NCI-H146 (cell line): ENCODE measurements at places on chromosomes 3 and 15.

DNA sequence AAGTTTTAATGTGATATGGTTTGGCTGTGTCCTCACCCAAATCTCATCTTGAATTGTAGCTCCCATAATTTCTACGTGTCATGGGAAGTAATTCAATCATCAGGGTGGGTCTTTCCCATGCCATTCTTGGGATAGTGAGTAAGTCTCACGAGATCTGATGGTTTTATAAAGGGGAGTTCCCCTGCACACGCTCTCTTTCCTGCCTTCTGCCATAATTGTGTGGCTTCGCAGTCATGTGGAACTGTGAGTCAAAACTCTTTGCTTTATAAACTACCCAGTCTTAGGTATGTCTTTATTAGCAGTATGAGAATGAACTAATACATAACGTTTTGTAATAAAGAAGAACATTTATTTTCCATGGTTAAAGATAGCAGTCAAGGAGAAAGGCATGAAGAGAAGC is 39.2 kb upstream of the GOLIM4 start:
- DNase-seq = no peak

GRCh38 chr3:51637144-51637940 is 33.7 kb upstream of the TEX264 start:
- DNase-seq = no peak

DNA sequence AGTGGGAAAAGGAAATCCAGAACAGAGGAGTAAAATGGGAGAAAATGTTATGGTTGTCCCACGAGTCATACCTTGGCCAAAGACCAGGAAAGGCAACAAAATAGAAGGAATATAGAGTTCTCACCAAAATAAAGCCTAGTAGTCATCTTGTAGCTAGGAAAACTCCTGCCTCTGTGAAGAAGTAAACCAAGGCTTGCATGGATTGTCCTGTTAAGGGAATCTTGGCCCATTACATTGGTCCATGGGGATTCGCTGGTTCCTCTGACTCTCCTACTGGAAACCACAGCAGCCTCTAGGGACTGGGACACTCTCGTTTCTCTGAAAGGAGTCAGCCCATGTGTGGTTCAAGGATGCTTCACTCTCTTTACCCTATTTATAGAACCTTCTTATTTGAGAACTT is 62.9 kb upstream of the FNDC3B start:
- DNase-seq = no peak

DNA sequence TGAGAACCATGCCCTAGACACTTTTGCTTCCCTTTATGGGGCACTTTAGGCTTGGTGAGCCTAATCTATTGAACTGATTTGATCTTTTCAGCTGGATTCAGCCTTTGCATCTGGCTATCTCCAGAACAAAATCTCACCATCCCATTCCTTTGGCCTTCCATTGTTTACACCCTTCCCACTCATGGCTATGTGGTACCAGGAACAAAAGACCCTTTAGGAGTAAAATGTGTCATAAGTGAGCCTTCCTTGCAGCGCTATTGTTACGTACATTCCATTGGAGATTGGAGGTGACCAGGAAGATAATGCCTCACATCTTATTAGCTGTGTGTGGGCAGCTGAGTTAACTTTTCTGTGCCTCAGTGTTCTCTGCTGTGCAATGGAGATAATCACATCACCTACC is 188.4 kb downstream of the SATB1 start:
- DNase-seq = no peak

DNA sequence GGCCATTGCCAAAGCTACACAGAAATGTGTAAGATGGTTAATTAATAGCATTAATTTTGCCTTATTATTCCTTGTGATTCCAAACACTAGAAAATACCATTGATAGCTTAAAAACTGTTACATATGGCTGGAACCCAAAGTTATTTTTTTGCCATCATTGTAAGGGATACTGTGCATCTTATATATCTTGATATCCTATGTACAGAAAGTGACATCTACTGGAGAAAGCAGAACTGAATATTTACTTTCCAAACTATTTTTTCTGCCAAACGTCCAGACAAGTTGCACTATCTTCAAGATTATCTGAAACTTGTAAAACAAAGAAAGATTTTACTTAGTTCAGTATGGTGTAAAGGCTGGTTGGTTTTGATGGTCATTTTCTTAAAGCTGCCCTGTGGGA is 33.3 kb upstream of the MEIS2 start:
- DNase-seq = no peak

DNA sequence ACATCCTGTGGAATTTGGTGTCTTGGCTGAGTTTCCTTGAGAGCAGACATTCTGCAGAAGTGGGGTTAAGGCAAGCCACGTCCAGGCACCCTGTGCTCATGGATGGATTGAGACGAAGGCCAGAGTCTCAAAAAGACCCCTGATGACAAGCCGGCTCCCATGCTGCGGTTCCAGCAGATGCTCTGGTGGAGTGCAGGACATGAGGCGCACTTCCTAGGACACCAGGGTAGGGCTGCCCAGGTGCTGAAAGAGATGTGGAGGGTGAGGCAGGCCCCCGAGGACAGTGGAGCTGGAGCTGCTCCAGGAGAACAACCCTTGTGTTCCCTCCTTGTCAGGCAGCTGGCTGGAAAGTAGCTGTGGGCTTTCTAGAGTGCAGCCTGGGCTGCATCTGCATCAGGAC is 81.0 kb downstream of the ASB7 start:
- no peak for DNase-seq

- no peak for DNase-seq
These were observed 47.9 kb downstream of the PIK3CA start for GRCh38 chr3:179196098-179196497.

DNA sequence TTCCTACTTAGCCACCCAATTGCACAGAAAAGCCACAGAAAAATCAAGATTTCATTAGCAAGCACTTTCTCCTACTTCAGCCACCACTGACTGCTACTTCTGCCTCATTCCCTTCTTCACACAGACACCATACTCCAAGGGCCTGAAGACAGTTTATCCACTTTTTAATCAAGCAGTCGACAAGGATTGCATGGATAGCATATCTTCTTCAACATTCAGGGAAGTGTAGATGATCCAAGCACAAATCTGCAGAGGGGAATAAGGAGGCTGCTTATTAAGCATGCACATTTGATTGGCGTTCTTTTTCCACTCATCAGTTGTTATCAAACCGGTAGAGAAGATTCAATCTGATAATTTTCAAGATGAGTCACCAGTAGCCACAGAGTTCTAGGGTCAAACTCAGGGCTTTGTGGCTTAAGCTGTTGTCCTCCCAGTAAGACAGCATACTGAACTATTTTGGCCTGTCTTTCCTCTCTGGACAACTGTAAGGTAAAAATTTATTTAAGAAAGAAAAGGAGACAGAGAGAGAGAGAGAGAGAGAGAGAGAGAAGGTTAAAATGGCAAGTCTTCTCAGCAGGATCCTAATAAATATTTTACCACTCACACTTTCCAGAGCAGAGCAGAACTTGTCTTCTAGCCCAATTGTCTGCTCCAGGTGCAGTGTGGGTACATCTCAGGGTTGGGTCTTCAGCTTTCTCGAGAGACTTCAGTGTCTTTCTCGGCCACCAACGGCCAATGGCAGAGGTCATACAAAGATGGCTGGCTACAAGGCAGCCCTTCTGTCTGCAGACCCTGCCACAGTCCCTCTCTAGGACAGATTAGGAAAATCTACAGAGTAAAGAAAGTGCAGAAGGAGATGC is 80.6 kb upstream of the BHLHE40 start:
- no peak for DNase-seq

DNA sequence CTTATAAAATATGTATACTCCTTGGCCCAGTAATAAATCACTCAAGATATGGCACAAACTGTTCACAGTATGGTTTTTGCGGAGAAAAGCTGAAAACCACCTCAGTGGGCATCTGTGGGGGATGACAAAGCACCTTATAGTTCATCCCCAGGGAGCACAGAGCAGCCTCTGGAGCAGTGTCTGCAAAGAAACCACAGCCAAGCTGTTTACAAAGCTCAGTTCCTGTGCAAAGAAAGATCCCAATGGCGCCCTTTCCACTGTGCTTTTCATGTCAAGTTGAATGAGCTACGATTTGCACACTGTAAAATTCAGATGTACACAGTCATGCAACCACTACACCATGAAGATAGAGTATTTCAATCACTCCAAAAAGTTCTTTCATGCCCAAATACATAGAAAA is 2.5 kb upstream of the EFCC1 start:
- DNase-seq = peak; percentile 14

GRCh38 chr15:74611834-74612233 is 3.8 kb upstream of the CLK3 start:
- DNase-seq = no peak

- no peak for DNase-seq
These were observed 299.2 kb downstream of the ADAMTS17 start for GRCh38 chr15:100042558-100042957.

DNA sequence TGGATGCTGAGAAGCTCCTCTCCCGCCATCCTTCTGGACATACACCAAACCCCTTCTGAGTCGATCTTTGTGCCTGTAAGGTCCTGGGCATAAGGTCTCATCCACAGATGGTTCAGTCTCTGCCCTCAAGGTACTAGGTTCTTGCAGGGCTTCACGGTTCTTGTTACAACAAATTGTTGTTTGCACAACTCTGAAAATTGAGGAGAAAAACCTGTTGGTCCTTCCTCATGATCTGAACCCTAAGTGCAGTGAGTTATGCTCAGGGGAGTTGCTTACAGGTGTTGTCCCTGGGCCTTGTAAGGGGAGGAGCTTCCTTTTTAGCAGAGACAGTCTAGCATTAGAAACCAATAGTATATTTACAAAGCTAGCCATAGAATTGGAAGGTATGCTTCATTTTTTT is 15.7 kb downstream of the CDCP1 start:
- DNase-seq = no peak

- no peak for DNase-seq
These were observed 172.0 kb upstream of the TRIM42 start for GRCh38 chr3:140505876-140506275.

- no peak for DNase-seq
These were observed 4.0 kb upstream of the IL17RD start for GRCh38 chr3:57169108-57169507.

DNA sequence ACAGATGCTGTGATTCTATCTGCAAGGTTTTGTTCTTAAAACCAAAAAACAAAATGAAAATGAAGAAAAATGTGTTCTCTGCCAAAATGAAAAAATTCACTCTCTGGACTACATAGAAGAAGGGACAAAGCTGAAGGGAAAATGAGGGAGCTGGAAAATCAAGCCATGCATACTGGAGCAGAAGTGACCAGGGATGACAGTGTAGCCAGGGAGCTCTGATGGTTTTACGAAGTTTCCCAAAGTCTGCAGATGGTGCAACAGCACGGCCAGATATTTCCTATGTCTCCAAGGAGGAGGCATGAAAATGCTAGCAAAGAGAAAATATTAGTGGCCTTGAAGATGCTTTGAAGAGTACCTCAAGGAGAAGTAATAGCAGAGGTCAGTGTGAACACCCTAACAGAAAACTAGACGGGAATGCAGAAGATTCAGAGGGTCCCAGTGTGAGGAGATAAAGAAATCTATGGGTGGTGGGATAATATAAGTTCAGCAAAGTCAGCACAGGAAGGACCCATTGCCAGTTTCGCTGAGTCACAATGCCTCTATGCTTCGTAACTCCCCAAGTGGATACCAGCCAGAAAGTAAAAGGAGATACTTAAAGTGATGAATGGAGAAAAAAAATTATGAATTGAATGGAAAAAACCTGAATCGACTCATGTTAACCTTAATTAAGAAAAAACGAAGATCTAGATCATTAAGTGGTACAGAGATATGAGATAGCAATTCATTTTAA is 39.0 kb upstream of the POMGNT2 start:
- DNase-seq = no peak

DNA sequence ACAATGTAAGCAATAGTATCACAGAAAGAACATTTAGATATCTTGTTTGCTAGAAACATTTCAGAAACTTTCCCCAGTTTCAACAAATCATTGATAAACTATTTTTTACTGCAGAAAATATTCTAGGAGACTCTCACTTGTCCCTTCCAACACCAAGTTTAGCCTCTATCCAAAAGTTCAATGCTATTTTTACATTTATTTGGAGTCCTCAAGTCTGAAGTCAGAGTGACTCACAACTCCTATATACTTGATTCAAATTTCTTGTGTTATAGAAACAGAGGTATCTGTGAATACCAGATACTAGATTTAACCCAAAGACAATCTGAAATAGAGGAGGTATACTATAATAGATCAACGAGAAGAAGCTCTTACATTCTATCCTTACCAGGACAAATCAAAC is 49.6 kb downstream of the RFX7 start:
- DNase-seq = no peak

DNA sequence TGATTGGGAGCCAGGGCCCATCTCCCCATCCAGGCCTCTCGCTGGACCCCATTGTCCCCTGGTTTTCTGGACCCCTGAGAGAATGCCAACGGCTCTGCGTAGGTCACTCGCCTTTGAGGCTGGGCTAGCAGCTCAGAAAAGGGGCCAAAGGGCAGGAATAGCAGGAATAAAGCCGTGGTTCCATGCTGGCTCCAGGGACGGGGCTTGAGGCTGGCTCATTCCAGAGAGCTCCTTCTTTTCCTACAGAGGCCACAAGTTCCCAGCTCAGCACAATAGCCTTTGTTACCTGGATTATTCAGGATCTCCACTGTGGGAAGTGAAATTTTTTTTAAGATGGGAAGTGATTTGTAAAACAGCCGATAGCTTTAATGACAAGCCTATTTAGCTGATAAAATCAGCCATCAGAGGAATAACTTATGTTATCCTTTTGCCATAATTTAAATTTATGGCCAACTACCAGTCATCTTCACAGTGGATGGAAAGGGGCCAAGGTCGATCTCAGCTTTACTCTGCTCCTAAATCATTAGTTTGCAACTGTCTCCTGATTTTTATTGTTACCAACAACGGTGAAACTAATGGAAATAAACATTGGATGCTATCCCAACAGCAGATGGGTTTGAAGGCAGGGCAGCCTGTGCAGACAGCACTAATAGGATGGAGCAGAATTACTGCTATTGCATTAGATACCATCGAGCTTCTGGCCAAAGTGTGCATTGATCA is 124.3 kb downstream of the TMEM266 start:
- DNase-seq = no peak

GRCh38 chr3:169855514-169855913 is 14.2 kb downstream of the LRRC31 start:
- no peak for DNase-seq

DNA sequence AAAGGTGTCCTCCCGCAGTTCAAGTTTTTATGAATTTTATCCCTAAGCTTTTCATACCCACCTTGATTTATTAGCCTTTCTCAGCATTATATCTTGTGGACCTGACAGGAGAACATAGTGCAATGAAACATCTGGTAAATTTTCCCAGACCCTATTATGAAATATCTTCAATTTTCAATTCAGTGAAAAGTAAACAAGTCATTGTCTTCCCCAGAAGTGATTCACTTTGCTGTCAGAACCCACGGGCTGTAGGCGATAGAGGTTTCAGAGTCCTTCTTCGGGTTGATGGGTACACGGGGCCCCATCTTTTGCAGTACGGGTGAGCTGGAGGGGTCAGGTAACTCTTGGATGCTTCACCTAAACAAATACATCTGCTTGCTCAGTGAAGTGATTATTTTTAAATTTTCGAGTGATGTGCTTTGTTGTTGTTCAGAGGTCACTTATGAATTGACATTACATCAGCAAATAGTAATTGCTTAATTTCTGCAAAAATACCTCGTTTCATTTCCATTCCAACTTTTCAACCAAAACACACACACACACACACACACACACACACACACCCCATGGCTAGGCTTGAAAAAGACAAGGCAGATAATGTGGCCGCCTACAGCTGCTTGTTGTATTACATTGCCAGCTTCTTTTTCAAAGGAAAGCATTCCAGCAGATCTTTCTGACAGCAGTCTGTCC is 102.9 kb downstream of the SEMA6D start:
- DNase-seq = no peak

GRCh38 chr15:50116477-50116876 is 2.6 kb downstream of the ATP8B4 start:
- DNase-seq = no peak
